ENCODE measurements at places on chromosomes 2 and 18. TPM values are rescaled to one million over a fixed set of nuclear protein-coding genes. Genes with fewer than 3 reads are reported as not detected.

GRCh38 chr2:164429354-164429753 is 191.9 kb downstream of the GRB14 start:
- no peak for DNase-seq
- no peak overlapping the region for H3K27ac ChIP-seq
- no peaks in the 10 kb centered on the region for H3K27me3 ChIP-seq
- no peaks in the 10 kb centered on the region for H3K4me1 ChIP-seq
- H3K4me3 ChIP-seq: no peak overlapping the region
- H3K36me3 ChIP-seq: no peaks in the 10 kb centered on the region

GRCh38 chr2:122034344-122034743 is 278.9 kb downstream of the TSN start:
- H3K27me3 ChIP-seq: peaks cover 1% of the 10 kb centered on the region
- H3K4me1 ChIP-seq: peaks cover 2% of the 10 kb centered on the region
- DNase-seq: no peak
- no peaks in the 10 kb centered on the region for H3K36me3 ChIP-seq
- no peak overlapping the region for H3K4me3 ChIP-seq

- no peaks in the 10 kb centered on the region for H3K36me3 ChIP-seq
- H3K4me1 ChIP-seq: peaks cover 2% of the 10 kb centered on the region
- H3K27me3 ChIP-seq: peaks cover 82% of the 10 kb centered on the region
- no peak for DNase-seq
- no peak overlapping the region for H3K4me3 ChIP-seq
- no peak overlapping the region for H3K27ac ChIP-seq
Measured at GRCh38 chr2:176158186-176158591, 1.1 kb downstream of the HOXD3 start.

DNA sequence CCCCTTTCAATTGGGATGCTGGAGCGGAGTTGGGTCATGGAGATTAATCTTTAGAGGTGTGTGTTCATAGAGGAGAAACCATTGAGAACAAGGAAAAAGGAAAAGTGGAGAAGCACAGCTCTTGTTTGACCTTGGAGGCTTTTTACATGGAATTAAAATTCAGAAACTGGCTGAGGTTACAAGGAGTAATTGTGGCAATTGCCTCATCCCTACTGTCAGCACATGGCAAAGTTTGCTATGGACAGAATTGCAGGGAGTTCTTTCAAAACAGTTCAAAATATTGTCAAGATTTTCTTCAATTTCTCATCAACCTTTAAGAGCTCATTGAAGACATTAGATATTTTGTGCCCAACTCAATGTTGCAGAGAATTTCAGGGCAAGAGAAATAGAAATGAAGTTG is 232.7 kb downstream of the SLC8A1 start:
- H3K27me3 ChIP-seq: no peaks in the 10 kb centered on the region
- no peaks in the 10 kb centered on the region for H3K4me1 ChIP-seq
- H3K4me3 ChIP-seq: no peak overlapping the region
- no peak overlapping the region for H3K27ac ChIP-seq
- DNase-seq: no peak

The SLC16A14 gene
- total RNA-seq: 4.0 TPM

The REEP1 gene
- total RNA-seq: 0.19 TPM
